ENCODE measurements at places on chromosomes 5 and 9.
A peak's percentile ranks its signal among the peaks of the same experiment; 100 is the strongest.

GRCh38 chr5:61366497-61367240, 34.6 kb downstream of the ZSWIM6 start:
- no peak for DNase-seq

DNA sequence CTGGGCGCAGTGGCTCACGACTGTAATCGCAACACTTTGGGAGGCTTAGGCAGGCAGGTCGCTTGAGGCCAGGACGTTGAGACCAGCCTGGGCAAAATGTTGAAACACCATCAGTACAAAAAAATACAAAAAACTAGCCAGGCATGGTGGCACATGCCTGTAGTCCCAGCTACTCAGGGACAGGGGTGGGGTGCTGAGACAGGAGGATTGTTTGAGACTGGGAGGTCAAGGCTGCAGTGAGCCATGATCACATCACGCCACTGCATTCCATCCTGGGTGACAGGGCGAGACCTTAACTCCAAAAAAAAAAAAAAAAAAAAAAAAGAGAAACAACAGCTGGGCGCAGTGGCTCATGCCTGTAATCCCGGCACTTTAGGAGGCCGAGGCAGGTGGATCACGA, 23.7 kb downstream of the DCAF12 start:
- DNase-seq, result no peak

- DNase-seq, result no peak
These were observed 10.8 kb downstream of the TCF7 start for GRCh38 chr5:134125039-134126015.

GRCh38 chr5:142038735-142039134, 25.9 kb upstream of the GNPDA1 start:
- DNase-seq, result no peak

DNA sequence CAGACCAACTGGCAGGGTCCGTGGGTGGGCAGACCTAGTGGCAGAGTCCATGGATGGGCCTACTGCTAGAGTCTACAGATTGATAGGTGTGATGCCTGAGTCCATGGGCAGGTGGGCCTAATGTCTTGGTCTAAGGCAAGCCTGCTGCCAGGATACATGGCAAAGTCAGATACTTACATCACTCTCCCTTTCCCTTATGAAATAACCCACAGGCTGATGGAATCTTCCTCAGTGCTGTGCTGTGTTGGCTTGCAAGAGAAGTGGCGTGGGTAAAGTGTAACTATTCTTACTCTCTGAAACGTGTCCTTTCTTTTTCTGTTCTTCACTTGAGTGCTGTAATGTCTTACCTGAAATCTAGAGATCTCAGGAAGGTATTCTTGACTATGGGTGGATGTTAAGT, 67.3 kb upstream of the ADRB2 start:
- DNase-seq, result peak; percentile 70

DNA sequence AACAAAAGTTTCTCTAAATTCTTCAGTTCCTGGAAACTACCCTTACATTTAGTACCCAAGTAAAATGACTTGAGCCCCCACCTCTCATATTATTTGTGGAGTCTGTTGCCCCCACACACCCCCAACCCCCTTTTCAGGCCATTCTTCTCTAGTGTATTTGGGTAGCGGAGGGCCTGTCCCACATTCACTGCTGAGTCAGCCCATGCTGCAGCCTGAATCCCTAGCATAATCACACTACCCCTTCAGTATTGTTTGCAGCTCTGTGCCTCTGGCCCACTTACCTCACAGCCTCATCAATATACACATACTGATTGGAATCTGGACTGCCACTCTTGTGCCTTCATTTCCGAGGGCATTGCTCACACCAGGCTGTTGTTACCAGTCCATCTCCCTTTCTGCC, 26.8 kb downstream of the RGS7BP start:
- no peak for DNase-seq

DNA sequence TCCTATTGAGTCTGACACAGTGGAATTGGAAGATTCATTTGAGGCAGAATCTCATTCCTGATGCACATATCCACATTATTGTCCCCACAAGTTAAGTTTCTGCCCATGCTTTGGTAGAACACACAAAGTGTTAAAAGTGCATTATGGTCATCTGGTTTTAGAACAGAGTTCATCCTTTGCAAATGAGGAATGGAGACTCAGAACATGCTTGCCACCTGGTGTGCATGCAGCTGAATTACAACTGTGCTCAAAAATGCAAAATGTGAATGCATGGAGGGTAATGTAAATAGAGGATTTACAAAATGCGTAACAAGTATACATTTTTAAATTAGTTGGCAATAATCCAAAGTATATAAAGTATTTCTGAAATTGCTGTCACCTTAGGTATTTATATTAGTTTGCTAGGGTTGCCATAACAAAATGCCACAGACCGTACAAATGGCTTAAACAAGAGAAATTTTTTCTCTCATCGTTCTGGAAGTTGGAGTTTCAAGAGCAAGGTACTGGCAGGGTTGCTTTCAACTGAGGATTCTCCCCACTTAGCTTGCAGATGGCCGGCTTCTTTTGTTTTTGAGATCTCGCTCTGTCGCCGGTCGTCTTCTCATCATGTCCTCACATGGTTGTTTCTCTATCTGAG, 671.1 kb downstream of the TAF11L14 start:
- DNase-seq, result no peak

DNA sequence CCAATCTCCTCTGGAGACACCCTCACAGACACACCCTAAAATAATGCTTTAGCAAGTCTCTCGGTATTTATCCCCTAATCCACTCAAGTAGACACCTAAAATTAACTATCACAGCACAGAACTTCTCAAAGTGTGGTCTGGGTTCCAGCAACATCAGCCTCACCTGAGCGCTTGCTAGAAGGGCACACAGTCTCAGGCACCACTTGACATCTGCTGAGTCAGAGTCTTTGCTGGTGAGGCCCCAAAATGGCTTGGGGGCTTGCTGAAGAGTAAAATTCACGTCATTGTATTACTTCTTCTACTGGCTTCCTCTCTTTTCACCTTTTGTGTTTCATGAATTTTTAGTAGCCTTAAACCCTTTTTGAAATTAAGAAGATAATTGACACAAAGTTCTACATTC, 9.0 kb downstream of the FOXB2 start:
- no peak for DNase-seq

- DNase-seq, result no peak
These were observed 118.2 kb upstream of the HMHB1 start for GRCh38 chr5:143693651-143694252.

DNA sequence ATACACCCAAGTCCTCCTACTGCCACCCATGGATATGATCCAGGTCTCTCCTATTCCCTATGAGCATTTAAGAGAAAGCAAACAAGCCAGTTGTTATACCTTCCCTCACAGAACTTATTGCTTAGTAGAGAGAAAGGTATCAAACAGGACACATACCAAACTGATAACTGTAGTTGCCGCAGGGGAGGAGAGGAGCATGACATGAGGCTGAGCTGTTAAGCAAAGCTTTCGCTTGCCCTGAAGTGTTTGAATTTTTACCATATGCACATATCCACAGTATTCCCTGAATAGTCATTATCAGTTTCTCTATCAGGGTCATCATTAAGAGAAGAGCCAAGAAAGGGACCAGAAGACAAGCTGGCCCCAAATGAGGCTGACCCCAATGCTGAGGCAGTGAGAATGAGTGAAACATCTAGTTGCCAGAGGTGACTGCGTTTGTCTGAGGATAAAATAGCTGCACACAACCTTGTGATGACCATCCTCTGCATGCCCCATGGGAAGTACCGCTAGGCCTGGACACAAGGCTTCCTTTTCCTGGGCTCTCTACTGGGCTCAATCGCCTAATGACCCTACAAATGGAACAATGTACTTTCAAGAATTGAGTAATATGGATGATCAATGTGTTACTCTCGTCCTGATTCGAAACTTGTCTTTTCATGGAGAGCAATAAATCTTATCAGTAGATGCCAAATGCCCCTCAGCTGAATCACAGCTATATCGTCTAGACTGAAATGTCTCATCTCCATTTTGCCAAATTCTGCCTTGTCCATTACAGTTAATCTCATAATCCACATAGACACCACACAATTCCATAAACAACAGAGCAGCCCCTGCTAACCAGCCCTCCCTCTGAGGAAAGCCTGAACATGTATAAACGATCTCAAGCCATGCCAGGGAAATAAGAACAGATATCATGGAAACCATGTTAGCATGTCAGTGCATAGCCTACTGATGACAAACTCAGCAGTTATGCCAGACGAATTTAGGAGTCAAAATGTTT, 4.3 kb upstream of the IFNK start:
- no peak for DNase-seq

GRCh38 chr5:128673970-128674369, 135.9 kb upstream of the FBN2 start:
- no peak for DNase-seq

DNA sequence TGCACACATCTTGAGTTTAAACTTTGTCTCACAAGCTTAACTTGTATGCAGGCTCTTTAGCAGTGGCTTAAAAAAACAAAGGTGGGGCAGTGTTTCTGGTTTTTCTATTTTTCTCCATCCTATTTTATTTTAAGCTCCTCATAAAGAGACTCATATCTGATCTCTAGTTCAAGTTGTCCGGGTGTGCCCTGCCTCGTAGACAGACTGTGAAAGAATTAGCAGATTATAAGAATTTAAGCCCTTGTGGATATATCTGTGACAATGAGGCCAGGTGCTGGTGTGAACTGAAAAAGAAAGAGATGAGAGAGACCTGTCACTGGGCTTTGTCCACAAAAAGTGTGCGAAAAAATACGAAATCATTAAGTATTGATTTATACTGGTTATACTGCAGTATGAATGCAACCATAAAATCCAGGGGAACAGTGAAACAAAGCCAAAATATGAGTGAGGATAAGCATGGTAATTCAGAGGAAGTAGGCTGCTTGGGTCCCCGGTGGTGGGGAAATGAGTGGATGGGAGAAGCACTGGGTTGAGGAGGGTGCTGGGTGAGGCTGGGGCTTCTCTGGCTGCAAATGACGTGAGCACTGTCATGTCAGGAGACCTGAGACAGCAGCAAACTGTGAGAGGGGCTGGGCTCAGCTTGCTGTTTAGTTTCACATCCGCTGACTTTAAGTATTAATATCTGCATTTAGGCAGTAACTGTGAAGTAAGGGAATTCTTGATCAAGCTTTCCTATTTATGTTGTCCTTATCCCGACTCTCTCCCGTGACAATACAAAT, 179.7 kb upstream of the ANKRD55 start:
- no peak for DNase-seq

- no peak for DNase-seq
These were observed 986.5 kb upstream of the WWC1 start for GRCh38 chr5:167304834-167305469.

- no peak for DNase-seq
These were observed 49.6 kb downstream of the IL31RA start for GRCh38 chr5:55900776-55901175.

- no peak for DNase-seq
These were observed 30.9 kb downstream of the PDE6A start for GRCh38 chr5:149913436-149914419.

- no peak for DNase-seq
These were observed 2.9 kb downstream of the SLC6A18 start for GRCh38 chr5:1228120-1228519.

DNA sequence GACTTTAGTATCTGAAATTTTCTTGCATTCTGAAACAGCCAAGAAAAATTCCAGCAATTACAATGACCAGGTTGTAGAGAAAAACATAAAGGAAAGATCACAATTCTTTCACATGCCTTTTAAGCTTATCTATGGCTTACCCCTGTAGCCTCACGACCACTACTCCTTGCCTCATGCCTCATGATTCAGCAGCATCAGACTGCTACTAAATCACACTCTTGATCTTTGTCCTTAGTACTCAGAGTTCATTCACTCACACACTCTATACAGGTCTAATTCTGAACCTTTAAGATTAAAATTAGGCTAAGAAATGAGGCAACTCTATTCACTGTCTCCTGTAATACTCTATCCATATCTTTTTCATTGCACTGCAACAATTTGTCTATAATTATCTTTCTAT, 415.1 kb downstream of the MLLT3 start:
- no peak for DNase-seq
